ENCODE measurements at places on chromosomes 4 and X.

- peak; percentile 76 for DNase-seq
These were observed 18.0 kb upstream of the TMSB4X start for GRCh38 chrX:12956704-12957534.

- no peak for DNase-seq
These were observed 14.8 kb downstream of the HTRA3 start for GRCh38 chr4:8284391-8284790.

- no peak for DNase-seq
These were observed 12.1 kb downstream of the PPP2R3B start for GRCh38 chrX:374596-374995.

- no peak for DNase-seq
These were observed 9.3 kb downstream of the NKX1-1 start for GRCh38 chr4:1396806-1397455.

DNA sequence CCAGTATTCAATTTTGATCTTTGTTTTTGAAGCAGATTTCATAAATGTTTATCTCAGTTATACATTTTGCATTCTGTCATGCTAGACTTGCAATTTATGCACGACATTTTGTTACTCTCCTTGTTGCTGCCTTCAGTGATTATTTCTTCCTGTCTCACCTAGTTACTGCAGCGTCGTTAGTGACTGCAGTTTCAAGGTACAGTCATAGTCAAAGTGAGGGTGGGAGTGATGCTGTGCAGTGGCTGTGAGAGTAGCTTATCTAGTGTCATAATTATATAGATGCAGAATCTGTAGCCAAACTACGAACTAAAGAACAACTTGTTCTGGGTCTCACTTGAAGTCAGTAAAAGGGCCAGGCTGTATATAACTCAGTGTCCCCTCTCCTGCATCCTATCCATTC, 69.8 kb downstream of the GPR101 start:
- DNase-seq: peak; percentile 5

DNA sequence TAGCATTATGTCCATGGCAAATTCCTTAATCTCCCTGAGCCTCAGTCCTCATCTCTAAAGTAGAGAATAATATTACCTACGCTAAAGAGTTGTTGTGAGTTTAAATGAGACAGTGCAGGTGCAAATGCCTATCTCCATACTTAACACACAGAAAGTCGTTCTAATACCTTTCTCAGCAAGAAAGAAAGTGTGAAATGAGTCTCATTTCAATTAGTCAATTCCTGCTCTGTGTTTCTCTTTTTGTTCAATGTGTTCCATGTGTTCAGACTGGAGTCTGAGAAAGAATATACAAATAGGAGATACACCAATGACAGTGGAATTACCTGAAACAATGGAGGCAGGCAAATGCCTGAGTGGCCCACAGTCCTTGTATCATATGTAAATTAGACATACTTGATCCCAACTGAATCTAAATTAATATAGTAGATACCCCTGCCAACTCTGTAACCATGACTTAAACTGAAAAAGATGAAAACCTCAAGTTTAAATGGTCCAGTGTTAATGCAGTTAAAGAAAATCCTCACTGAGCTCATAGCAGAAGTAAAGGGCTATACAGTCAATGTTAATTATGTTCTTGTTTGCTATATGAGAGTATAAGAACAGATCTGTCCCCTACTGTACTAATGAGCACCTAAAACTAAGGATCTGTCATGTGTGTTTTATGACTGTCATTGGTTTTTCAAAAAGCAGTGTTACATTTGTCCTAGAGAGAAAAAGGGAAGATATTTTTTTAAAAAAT, 68.2 kb downstream of the GPC3 start:
- DNase-seq: no peak

DNA sequence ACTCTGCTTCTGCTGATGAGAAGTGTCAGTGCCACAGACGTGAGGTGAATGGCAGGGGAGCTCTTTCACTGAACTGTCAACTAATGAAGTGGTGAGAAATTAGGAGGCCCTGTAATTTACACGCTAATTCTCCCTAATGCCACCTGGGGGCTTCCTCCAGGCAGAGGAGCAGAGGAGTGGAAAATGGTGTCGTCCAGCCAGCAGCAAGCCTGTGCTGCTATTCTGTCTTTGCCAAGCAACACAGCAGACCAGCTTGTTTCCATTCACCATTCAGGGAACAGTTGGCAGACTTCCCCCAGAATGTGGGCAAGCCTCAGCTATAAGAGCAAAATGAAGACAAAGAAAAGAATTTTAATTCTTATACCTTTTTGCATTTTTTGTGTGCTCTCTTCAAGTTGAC, 245.2 kb upstream of the TET2 start:
- no peak for DNase-seq

DNA sequence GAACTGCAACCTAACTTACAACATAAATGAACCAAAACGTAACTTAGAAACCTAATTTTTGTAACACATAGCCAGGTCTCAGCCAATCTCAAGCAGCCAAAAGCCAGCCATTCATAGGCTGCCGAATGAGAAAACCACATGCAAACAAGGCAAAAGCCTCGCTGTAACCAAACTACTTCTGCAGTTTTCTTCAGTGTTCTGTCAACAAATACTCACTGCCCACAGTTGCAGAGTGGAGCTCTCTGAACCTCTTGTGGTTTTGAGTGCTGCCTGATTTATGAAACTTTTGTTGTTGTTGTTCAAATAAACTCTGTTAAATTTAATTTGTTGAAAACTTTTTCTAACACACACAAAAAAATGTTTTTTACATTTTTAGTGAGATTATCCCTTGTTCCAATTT, 251.2 kb downstream of the PAPSS1 start:
- no peak for DNase-seq

DNA sequence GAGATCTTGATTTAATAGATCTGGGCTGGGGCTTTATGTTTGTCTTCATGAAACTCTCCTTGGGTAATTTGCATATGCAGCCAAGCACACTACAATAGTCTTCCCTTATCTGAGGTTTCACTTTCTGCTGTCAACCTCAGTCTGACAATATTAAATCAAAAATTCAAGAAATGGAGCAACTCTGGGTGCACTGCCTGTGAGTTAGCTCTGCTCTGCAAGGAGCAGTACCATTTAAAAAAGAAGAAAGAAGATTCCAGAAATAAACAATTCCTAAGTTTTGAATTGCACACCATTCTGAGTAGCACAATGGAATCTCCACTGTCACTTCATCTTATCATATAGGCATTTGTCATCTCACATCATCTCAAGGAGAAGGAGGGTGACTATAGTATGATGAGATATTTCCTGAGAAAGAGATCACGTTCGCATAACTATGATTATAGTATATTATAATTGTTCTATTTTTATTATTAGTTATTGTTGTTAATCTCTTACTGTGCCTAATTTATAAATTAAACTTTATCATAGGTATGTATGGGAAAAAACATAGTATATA, 9.4 kb downstream of the FNIP2 start:
- DNase-seq: no peak

- DNase-seq: no peak
These were observed 7.9 kb downstream of the FRMD7 start for GRCh38 chrX:132119821-132120515.

DNA sequence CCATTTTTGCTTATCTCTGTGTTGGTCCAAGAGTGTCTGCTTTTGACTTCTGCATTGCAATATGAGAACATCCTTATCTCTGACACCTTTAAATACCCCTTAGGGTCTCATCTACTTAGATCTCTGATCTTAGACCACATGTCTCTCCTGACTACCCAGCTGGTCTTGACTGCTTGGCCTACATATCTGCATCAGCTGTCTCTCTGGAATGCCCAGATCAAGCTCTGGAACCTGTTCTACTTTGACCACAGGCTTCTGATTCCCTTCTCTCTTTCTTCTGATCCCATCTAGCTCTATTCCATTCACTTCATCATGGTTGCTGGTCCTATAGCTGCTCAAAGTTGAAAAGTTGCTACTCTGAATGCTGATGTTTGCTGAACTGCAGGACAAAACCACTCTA, 301.2 kb downstream of the MAPK10 start:
- no peak for DNase-seq

DNA sequence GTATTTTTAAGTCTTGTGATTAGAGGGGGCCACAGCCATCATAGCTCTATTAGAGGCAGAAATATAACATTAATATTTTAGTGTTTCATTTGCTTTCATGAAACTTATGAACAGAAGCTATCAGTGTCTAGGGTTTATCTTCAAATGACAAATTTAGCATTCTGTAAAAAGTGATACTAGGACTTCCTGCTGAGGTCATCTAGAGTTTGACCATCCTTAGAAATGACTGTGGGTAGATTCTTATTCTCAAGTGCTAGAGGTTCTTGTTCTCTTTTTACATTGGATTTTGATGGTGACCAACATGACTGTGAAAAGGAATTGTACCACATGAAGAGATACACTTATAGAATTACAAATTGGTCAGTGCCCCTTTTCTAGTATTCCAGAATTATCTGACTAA, 568.6 kb downstream of the RPA4 start:
- DNase-seq: no peak

- DNase-seq: no peak
These were observed 4.8 kb upstream of the NHS start for GRCh38 chrX:17370191-17370590.

DNA sequence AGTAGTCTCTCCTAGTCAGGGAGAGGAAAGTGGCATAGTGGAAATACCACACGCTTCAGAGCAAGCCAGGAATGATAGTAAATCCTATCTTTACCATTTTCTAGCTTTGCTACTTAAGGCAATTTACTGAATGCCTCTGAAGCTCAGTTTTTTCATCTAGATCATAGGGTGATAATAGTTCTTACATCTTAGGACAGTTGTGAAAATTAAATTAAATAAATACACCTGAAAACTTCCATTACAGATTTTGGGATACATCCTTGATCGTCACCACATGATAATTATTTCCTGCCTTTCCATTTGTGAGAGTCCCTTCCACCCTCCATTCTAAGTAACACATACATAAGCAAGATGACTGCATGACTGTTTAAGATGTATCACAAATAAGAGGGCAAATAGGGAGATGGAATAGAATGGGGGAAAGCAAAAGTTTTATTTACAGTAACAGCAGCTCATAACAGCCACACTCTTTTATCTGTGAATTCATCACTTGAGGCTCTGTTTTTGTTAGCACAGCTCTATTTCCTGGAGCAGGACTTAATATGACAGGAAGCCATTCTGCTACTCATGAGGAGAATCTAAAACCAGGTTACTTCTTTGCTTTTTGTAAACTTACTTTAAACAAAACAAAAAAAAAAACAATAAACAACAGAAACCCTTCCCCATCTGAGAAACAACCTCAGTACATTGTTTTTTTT, 13.4 kb downstream of the P2RY10 start:
- no peak for DNase-seq

GRCh38 chr4:83974111-83974780, 438.3 kb downstream of the GPAT3 start:
- DNase-seq: no peak

GRCh38 chr4:8648296-8648695, 55.7 kb downstream of the CPZ start:
- no peak for DNase-seq

DNA sequence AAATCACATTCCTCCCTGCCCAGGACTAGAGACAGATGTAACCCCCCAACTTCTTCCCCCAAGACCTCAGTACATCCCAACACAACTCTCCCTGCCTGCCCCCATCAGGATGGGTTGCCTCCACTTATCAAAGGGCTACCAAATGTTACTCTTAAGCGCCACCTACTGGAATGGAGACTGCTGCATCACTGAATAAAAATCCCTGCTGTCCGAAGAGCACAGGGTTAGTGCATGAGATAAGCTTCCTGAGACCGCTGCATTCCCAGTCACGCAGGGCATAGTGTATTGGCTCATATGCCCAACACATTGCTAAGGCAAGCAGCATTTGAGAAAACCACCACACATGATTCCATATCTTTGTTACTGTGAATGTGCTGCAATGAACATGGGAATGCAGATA, 544.5 kb downstream of the PPP4R3C start:
- no peak for DNase-seq

DNA sequence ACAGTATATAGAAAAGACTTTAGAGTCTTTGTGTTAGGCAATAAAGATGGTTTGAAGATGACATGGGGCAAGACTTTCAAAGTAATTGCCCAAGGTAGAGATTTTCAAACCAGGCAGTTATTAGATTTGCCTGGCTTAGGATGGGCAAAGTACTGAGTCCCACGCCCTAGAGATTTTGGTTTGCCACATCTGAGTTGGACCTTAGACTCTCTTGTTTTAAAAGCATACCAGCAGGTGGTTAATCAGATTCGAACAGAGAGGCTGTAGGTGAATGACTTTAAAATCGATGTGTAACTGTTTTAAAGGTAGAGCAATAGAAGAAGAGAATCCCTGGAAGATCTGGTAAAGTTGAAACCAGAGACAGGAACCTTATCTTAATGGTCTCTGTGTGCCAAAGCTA, 121.5 kb downstream of the RAPGEF2 start:
- DNase-seq: no peak

DNA sequence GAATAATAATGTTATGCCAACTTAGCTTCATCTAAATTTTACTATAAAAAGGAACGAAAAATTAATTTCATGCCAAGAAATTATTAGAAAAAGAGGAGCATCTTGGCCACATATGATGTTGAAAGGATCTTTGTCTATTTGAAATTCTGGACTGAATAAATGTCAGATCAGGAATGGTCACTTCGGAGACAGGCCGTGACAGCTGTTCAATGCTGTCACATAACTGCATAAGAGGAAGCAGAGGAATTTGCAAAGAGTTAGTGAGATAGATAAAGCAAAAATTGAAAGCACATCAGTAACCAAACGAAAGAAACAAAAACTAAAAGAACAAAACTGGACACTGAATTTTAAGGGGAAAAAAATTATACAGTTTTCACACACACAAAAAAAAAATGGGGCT, 100.9 kb downstream of the GASK1B start:
- no peak for DNase-seq

DNA sequence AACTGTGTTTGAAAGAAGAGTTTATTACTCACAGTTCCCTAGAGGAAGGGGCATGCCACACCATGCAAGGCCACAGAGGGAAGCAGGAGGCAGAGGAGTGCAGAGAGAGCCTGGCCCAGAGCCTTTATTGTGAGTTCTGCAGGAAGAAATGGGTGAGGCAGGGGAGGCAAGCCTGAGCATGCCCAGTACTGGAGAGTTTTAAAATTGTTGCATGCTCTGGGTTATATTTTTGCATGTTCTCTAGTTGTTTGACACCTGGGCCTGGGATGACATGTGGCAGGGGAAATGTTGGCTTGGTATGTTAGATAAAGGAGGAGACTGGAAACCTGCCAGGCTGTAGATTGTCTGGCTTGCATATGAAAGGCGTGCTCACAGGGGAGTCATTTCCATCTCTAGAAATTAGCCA, 19.7 kb upstream of the CRMP1 start:
- DNase-seq: no peak

DNA sequence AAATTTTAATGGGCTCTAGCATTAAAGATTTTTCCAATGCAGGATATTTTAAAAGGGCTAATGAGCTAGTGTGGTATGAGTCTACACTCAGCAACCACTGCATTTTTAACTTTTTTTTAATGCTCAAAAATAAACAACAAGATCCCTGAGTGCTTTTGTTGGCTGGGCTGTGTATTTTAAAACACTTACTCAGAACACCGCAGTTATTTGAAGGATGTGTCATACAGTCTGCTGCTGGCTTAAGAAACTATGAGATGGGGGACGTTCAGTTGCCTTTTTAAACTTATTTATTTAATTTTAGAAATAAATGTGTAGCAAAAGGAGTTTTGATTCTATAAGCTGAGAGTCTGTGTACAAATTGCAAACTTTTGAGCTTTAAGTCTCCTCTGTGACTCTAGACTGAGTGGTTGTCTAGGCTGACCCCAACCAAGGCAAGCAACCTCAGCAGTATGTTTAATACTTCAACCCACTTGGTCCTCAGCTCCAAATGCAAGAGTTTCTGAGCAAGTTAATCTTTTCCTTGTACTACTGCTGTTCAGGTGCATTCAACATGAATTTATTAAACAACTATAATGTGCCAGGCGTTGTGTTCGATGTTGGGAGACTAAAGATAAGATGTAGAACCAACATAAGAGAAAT, 278.6 kb upstream of the DIPK2B start:
- no peak for DNase-seq
